ENCODE measurements at places on chromosomes 1 and 21.

DNA sequence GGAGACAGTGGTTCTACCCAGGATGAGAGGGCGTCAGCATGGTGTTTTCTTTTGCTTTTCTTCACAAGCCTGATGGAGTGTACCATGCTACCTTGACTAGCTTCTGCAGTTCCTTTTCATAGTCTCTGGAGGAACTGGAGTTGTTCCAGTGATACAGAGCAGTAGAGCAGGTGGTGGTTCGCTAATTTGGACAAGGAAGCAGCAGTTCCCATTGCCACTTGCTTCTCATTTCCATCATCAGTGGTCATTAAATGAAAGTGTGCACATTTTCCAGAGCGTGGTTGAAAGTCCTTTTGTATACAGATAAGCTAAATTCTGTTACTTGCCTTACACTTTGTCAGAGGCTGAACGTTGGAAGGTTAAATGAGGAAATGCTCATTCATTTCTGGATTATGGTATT, 182.3 kb downstream of the C1orf21 start:
- no peak for DNase-seq

DNA sequence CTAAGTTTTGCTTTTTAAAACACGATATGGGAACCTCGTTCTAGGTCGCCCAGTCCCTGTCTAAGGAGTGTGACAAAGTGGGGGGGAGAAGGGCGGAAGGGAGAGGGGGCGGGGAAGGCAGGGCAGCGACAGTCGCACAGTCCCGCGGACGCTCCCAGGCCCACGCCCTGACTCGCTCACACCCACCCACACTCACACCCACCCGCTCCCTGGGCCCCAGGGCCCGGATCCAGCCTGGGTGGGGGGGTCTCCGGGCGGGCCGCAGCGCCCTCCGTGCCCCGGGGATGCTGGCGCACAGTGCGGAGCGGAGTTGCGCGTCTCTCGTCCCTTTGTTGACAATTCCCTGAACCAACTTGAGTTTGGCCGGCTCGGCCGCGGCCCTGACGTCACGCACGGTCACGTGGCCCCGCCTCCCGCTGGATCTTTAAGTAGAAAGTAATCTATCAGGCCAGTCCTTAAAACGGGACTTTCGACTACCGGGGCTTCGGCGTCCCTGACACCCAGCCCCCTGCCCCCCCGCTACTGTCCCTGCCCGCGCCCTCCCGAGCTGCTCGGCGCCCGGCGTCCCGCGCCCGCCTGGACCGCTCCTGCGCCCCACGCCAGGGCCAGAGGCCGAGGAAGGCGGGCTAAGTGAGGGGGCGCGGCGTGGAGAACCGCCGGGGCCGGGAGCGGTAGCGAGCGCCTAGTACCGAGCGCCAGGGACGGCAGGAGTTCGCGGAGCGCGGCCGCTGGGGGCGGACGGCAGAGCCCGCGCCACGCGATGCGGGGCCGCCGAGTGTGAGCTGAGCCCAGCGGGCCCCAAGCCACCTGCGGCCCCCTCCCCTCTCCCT, at the start of gene FOXD3:
Gene FOXD3, plus strand, starts transcription at position 454 of the 830 bp plus-strand sequence. CDS start 492 bp downstream, outside the sequence.
- no peak for DNase-seq

GRCh38 chr1:181429462-181429861, 53.9 kb upstream of the CACNA1E start:
- DNase-seq: no peak

DNA sequence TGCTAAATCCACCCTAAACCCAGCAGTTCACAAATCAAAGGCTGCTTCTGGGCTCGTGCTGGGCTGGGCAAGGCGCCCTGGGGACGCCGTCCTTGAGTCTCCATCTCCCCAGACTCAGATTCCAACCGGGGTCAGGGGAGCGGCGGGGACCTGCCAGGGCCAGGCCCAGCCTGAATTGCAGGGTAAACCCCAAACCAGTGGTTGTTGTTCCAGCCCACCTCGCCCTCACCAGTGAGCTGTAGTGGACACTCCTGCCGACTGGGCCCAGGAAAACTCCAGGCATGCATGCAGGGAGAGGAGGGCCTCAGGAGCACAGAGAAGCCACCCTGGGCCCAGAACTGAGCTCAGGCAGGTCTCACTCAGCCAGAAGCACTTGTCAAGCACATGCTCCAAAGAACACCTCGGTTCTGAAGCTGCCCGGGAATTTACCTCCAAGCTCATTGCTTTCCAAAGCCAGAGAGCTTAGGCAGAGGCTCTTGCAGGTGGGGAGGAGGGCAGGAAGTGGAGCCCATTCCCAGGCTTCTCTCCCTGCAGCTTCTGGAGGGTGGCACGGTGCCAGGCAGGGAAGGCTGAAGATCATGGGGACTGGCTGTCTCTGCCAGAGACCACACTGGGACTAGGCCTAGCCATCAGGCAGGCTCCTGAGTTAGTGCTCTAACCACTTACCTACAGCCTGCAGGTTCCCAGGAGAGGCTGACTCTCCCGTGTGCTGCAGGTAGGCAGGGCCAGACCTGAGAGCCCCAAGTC, 437.0 kb downstream of the MATN1 start:
- DNase-seq: no peak

GRCh38 chr21:43635436-43635835, 23.9 kb downstream of the HSF2BP start:
- DNase-seq: no peak

GRCh38 chr1:20723159-20723536, 5.3 kb upstream of the KIF17 start:
- DNase-seq: no peak

DNA sequence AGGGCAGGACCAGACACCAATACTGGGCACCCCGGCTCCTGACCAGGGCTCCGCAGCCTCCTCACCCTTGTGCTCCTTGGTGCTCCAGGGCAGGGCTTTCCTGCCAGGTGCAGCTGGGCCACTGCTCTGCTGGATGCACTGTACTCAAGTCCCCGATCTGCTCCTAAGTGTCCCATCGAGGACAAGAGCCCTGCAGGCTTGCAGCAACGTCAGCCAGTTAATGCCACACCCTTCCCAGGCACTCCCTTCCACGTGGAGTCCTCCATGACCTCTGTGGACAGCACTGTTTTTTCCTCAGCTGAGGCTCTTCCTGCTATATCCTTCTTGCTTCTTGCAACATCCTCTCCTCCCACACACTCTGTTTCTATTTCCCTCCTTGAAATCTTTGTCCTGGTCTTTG, 94.0 kb upstream of the NGF start:
- no peak for DNase-seq

DNA sequence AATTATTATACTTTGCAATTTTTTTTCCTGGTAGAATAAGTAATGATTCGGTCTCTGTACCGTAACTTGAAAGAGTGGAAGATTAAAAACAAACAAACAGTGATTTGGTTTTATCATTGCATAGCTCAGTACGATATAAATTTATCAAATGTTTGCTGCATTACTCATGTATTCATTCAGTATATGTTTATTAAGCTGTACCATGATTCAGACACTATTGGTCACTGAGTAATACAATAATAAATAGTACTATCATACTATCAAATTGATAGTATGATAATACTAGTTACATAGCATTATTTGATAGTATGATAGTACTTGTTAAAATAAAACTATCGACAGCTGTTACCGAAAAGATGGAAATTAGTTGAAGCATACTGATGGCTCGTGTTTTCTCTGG, 12.1 kb downstream of the CENPF start:
- DNase-seq: no peak

- DNase-seq: no peak
These were observed 38.8 kb upstream of the SRSF10 start for GRCh38 chr1:24018611-24019580.

All from stimulated activated CD8-positive, alpha-beta memory T cell treated with anti-CD3 and anti-CD28 coated beads, Interleukin-15, amount 100 ng/mL, for 4 hours (primary cell).